Smooth muscle cell of the coronary artery (primary cell): ENCODE measurements at places on chromosomes 6 and 20. TPM values are rescaled to one million over a fixed set of nuclear protein-coding genes. Genes with fewer than 3 reads are reported as not detected.

The DNMT3B gene
- 2.0 and 2.3 TPM in 2 replicates for total RNA-seq

The TMEM242 gene
- 3.4 and 5.3 TPM in 2 replicates for total RNA-seq

The FAM184A gene
- total RNA-seq, result 0.08 and 0.70 TPM in 2 replicates

The CYP24A1 gene
- 0.60 and 0.94 TPM in 2 replicates for total RNA-seq

The CD93 gene
- 4.7 and 6.0 TPM in 2 replicates for total RNA-seq

The CLIC5 gene
- total RNA-seq, result 0.12 TPM in 1 of 2 replicates, not detected in the other

The MTFR2 gene
- total RNA-seq, result 0.23 and 1.1 TPM in 2 replicates

The MOG gene
- total RNA-seq, result not detected in 2 replicates

The SIGLEC1 gene
- total RNA-seq, result not detected in 2 replicates

The RAB44 gene
- under 0.01 TPM in 1 of 2 replicates, not detected in the other for total RNA-seq

The PRDM1 gene
- total RNA-seq, result 0.15 and 2.2 TPM in 2 replicates

The TCF21 gene
- total RNA-seq, result 3.5 and 9.9 TPM in 2 replicates

The PFDN6 gene
- 30.9 and 45.7 TPM in 2 replicates for total RNA-seq

The TMEM14A gene
- 13.0 and 26.0 TPM in 2 replicates for total RNA-seq

The LRRN4 gene
- total RNA-seq, result under 0.01 TPM in 1 of 2 replicates, not detected in the other

The CTCFL gene
- total RNA-seq, result not detected in 2 replicates

The DUSP15 gene
- total RNA-seq, result 0.23 TPM in 1 of 2 replicates, not detected in the other

The LY6G6D gene
- total RNA-seq, result not detected in 2 replicates

The LPA gene
- total RNA-seq, result not detected in 2 replicates

The MRAP2 gene
- 1.7 and 6.3 TPM in 2 replicates for total RNA-seq

The CTAGE9 gene
- total RNA-seq, result not detected in 2 replicates

The SGK2 gene
- 0.15 and 0.47 TPM in 2 replicates for total RNA-seq

The ENPP5 gene
- 0.08 and 1.5 TPM in 2 replicates for total RNA-seq

The MAPK14 gene
- 35.0 and 63.9 TPM in 2 replicates for total RNA-seq

The SLC12A5 gene
- under 0.01 TPM in 1 of 2 replicates, not detected in the other for total RNA-seq

The EIF2S2 gene
- total RNA-seq, result 56.3 and 116 TPM in 2 replicates

The HACE1 gene
- total RNA-seq, result 12.3 and 17.8 TPM in 2 replicates

The TINAG gene
- total RNA-seq, result not detected in 2 replicates

The DSP gene
- 1.8 and 41.5 TPM in 2 replicates for total RNA-seq

The MAFB gene
- total RNA-seq, result 0.23 and 3.2 TPM in 2 replicates
